ENCODE measurements at places on chromosomes 6 and 20.

DNA sequence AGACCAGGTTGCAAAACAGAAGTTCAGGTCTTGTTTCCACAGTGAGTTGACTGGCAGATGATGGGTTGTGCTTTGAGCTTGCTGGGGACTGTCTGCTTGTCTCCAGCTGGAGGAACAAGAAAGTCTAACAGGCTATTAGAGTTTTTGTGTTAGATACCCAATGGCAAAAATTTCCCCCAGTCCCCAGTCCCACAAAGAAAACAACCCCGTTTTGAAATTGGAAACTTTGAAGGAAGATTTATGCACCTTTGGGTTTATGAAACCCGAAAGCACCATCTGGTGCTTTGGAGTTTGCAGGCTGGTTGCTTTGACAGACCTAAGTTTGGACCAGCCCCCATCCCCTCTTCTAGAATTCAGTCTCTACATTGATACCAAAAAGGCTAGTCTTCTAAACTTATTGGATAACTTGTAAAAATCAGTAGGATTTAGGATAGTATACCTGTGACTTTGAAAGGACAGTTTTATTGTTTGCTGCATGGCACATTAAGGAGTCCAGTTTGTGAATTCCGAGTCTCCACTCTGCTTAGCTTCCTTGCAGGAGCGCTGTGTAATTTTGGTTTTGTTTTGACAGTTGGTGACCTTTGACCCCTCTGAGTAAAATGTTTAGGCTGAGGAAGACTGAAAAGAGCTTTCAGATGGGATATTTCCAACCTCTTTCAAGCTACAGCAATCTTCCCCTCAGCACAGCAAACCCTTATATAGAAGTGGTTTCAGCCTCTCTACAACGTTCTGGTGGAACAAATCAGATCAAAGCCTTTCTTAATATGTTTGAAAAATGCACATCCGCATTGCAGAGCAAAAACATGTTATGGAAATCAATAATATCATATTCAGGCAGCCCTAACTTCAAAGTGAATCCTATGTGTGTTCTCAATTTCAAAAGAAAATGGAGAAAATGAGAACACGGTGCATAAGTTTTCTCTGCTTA is 25.5 kb upstream of the PRL start:
- DNase-seq, result no peak

DNA sequence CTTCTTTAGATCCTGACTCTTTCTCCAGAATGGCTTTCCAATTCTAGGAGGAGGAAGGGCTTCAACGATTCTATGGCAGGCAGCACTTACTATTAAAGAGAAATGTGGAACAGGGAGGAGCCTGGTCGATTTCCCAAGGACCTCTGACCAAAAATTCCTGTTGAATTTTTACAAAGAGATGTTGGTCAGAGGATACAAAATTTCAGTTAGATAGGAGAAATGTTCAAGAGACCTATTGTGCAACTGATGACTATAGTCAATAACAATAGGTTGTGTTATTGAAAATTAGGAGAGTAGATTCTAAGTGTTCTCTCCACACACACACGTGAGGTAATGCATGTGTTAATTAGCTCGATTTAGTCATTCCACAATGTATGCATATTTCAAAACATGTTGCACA is 130.1 kb upstream of the TNFAIP3 start:
- no peak for DNase-seq

DNA sequence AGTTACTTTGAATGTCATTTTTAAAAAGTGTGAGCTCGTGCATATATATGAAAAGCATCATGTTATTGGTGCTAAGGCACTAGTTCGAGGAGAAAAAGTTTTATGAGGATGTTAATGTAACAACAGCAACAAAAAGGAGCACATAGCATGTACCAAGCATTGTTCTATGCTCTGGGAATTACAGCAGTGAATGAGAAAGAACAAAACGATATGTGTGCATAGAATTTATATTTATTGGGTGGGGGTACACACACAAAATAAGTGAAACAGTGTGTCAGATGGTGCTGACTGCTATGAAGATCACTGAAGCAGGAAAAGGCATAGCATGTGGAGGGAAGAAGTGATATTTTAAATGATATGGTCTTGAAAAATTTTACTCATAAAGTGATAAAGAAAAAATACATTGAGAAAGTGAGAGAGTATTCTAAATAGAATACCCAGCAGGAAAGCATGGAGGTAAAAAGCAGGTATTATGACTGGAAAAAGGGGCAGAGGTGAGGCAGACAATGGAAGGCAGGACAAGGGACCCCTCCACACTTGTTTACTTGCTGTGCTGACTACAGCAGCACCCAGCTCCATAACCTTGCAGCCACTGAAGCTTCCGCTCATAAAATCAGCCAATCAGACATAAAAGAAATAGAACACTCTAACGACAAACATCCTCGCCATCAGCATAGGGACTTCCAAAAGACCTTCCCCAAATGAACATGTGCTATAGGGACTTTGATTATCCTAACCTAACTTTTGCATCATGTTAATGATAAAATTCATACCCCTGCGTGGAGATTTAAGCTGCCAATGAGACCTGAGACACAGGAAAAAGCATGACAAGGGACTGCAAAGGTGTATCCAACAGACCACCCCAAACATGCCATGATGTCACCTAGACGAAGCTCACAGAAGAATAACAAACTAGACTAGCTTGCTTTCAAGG is 119.9 kb downstream of the HFE start:
- DNase-seq, result no peak

DNA sequence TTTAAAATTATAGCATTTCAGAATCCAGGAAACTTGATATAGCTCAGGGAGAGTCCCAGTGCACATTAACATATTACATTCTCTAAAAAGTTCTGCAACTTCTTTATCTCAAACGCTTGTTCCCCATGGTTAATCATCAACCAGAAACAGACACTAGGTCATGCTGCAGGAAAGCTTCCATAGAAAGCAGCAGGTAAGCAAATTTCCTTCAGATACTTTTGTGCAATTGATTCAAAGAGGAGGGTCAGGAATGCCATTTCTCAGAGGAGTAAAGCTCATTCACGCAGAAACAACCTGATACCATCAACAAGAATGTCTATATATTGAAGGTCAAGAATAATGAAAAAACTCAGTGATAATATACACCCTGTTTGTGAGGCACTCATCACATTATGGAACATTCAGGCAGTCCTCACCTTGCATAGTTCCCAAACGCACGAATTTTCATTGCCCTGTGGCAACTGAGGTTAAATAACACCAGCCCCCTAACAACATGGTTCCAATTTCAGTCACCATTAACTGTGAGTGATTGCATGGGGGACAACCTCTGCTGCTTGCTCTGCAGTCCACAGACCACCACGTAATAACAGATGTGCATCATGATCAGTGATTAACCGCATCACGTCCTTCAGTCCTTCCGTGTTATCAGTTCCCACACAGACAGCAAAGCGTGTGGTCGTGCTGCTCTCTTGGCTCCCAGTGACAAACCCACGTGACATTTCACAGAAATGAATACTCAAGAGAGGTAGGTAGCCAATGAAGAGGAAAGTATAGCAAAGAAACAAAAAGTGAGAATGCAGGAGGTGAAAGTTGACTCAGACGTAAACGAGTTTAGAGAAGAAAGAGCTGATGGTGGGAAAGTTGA is 95.7 kb downstream of the LY86 start:
- no peak for DNase-seq

DNA sequence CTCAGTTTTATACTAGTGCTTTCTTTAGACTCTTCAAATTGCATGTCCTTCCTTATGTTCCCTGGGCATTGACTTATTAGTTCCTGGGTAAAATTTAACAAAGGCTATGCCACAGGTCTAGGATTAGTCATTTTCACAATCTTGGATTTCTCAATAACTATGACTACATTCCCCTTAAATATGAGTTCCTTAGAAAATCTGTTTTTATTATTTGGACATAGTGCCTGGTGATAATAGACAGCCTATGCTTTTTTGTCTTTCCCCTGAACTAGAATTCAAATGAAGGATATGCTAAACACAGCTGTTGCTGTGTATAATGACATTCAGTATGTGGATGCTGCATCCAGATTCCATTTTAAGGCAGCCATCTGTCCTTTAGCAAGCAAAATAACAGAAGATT is 1252.8 kb upstream of the GJE1 start:
- DNase-seq, result no peak

DNA sequence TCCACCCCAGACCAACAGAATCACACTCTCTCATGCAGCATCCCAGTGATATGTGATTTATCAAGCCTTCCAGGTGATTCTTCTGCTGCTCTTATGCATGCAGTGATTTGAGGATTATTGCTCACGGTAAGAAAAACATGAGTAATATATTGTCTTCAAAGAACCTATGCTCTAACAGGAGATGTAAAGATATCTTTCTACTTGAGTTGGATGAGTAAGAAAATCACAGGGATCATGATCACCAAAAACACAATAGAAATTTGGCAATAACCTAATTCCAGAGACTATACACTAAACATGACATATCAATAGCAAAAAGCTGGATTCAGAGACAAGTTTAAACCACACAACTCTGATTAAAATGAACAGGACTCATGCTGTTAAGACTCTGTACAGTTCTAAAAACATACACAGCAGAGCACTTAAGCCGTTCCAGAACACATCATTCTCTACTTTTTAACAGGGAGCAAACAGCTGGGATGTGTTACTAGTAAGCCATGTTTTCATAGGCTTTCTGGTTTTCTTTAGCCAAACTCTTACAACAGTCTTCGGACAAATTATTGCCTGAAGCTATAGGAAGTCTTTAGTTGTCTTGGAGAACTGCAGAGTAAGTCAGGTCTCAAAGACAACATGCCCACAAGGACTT is 568.6 kb downstream of the HAO1 start:
- no peak for DNase-seq

GRCh38 chr6:29834564-29835436 is 7.2 kb downstream of the HLA-G start:
- no peak for DNase-seq

DNA sequence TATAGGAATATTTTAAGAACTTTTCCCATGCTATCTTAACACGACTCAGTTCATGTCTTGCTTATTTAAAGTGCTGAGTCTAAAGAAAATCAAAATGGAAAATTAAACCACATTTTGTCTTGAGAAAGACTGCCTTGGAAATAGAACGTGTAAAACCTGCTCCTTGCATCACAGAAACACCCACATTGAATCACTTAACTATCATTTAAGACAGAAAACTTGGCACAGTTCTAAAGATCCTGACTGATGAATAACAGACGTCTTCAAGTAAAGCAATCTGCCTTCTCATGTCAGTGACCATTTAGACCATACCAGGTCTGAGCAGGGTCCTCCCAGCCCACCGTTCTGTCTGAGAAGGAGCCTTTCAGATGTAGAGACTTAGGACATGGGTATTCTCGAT is 7.4 kb downstream of the PERP start:
- DNase-seq, result no peak

DNA sequence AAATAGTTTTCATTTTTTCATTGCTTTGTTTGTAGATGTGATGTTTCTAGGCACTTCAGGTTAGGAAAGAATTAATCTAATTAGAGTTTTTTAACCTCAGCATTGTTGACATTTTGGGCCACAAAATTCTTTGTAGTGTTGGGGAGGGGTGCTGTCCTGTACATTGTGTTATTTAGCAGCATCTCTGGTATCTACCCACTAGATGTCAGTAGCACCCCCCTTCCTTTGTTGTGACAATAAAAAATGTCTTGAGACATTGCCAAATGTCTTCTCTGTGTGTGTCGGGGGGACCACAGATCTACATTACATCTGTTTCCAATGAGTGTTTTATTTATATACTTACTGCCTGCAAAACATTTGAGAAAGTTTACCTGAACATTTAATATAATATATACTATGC is 45.6 kb downstream of the EYA4 start:
- DNase-seq, result peak; percentile 13

- no peak for DNase-seq
These were observed 14.4 kb downstream of the SLC22A3 start for GRCh38 chr6:160362556-160362955.

GRCh38 chr20:37305079-37305478 is 15.6 kb downstream of the MANBAL start:
- no peak for DNase-seq

DNA sequence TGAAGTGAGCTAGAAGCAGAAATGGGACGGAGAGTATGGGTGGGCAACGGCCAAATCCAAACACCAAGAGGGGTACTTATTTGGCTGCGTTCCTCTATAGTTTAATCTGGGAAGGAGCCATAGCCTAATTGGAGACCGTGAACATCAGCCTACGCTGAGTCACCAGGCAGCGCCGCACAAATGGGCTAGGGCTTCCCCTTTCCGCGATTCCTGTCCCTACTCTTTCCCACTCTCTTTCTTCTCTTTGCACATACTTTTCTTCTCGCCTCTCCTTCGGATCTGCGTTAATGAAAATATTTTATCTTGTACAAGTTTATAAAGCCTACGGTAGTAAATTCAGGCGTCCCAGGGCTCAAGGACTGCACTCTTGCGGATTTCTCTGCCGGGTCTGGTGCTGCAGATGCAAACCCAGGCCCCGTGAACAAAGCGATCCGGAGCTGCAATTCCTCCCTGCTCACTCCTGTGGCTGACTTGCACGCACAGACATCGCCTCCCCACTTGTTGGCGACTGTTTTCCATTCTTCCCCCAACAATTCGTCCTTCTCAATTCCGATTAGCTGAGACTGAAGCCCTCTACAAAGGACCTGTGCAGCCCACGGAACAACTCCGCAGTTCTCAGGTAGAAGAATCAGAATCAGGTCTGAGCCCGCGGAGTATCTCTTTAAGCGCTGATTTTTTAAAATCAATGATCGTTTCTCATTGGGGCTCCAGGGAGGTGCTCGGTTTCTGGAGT is 4.2 kb upstream of the TBX18 start:
- no peak for DNase-seq

DNA sequence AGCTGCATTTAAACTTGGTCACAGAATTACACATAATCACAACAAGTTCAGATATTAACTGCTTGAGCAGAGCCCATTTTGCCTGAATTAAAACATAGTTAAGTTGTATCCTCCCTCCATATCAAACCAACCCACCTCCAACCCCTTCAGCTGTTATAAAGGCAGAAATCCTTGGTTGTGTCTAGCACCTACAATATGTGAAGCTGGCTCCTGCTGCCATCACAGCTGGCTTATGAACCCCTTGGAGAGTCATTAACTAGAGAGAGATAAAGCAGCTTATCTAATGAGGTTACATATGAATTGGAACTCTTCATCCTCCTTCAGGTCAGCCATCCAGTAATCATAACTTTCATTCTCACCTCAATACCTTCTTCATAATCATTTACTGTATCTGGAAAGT is 101.8 kb downstream of the EPHA7 start:
- DNase-seq, result no peak

DNA sequence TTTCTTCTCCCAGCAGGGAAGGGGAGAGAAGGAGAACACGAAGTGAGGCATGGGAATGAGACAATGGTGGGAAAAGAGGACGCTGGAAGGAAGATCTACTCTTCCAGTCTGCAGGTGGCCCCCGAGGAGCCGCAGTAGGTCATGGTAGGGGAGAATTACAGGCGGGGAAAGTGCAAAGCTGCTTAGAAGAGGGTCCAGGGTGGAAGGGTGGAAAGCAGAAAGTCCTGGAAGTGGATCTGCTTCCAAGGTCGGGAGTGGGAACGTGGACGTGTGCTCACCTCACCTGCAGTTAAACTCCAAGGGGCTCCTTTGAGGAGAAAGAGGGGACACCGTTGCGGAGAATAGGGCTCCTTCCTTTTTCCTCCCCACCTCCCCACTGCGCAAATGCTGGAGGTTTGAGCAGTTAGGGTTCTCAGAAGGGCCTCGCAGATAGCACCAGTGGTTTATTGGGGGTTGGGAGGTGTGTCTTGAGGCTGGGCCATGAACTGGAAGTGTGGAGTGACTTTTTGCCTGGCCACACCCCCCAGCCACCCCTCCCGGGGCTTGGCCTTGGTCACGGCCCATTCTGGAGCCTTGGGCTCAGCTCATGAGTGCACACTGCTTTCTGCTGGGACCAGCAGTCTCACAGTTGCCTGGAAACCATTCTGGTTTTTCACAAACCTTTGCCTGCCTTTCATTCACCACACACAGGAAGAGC is 100.4 kb upstream of the MLN start:
- no peak for DNase-seq

GRCh38 chr6:113653275-113653674 is 203.9 kb upstream of the MARCKS start:
- no peak for DNase-seq

Measured in A172 (cell line).